Fibroblast of skin of back (primary cell): ENCODE measurements at places on chromosomes 1 and 21.

DNA sequence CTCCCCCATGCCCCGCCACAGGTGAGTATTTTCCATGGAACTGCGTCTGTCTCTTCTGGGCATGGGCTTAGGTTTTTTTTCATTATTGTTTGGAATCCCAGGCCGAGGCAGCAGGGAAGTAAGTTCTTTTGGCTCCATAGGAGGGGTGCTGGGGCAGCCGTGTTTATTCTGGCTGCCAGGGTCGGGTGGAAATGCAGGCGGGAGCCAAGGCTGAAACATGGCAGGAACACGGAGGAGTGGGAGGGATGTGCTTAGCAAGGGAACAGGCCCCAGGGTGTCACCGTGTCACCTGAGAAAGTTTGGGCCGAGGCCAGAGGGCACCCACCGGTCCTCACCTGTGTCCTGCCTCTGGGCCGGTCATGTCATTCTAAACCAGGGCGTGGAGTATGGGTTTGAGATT is 4.5 kb upstream of the DHRS3 start:
- no peak for DNase-seq

DNA sequence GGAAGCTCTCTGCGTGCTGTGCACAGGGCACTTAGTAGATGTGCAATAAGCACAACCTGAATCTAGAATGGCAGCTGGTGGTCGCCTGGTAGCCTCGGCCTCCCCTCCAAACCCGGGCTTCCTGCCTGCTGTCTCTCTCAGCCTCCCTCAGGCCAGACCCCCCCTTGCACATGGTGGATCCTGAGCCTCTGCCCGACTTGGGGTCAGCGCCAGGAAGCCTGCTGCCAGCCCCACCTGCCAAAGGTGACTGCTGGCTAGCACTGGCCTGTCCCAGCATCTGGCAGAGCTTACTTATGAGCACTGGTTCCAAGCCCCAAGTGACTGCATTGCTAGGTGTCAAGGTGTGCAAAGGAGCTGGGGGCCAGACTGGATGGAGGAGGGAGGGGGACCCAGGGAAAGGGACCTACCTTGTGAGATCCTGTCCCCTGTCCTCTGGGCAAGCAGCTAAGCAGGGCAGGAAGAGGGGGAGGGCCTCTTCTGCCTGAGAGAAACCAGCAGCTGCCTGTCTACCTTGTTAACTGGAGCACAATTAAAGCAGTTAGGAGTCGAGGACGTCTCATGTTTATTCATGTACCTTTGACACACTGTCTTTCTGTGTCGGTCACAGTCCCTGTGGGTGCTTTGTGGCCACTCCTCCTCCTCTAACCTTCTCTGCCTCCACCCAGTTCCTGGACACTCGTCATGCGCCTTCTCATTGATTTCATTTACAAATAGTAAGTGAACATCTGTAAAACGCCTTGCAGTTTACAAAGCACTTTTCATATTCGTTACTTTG is 100.9 kb downstream of the DDX20 start:
- no peak for DNase-seq

- no peak for DNase-seq
Measured at GRCh38 chr21:44626673-44627143, at the start of gene KRTAP10-9. TSS of gene KRTAP10-9 (plus strand) at chr21:44627093. CDS start at chr21:44627172, 79 bp downstream.

DNA sequence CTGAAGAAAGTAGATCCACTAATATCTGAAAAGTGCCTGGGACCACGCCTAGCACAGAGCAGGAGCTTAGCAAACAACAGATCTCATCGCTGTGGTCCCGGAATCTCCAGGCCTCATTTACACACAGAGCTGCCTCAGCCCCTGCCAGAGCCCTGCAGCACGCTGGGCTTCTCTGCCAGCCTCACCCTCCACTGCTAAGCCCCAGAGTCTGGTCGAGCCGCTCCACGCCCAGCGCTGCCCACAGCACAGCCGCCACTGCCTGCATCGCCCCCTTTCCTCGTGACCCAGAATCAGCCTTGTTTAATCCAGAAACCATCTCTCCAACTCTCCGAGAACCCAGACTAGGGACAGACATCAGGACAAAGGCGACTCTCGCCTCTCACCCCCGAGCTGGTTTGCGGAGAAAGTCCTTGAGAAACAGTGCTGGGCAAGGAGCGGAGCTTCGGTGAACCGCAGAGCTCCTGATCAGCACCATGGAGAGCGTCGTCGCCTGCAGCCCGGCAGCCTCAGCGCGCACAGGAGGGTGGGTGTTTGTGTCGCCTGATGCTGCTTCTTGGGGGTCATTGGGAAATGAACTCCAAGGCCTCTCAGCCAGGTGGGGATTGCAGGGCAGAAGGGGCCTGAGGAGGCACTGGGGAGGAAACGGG is 145.1 kb downstream of the NPHP4 start:
- peak; percentile 32 for DNase-seq

GRCh38 chr1:36175137-36176095 is 19.5 kb downstream of the MAP7D1 start:
- peak; percentile 38 for DNase-seq
